CD14-positive monocyte (primary cell): ENCODE measurements at places on chromosomes 12 and 14.
A peak's percentile ranks its signal among the peaks of the same experiment; 100 is the strongest.

- no peak for DNase-seq
Measured at GRCh38 chr12:113921430-113921829, 44.7 kb downstream of the RBM19 start.

DNA sequence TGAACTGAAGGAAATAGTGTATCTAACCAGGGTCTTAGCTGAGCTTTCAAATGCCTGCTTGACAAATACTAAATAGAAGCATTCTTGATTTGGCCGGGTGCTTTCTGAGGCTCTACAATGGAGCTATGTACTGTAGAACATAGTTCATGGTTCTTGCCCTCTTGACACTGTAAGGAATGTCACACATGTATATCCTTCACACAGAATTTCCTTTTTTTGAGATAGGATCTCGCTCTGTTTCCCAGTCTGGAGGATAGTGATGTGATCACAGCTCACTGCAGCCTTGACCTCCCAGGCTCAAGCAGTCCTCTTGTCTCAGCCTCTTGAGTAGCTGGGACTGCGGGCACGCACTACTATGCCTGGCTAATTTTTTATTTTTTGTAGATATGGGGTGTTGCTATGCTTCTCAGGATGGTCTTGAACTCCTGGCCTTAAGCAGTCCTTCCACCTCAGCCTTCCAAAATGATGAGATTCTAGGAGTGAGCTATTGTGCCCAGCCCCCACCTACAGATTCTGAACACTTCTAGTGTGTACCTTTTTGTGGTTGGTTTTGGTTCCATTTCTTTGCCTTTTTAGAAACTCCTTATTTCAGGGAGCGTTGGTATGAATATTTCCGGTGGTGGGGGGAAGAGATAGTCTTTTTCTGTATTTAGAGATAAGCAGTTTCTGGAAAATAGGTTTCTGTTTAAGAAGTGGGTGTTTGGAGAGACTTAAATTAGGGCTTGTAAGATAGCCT lies 4.2 kb downstream of the MLXIP start:
- no peak for DNase-seq

GRCh38 chr12:2092890-2093289 lies 40.1 kb downstream of the CACNA1C start:
- no peak for DNase-seq

DNA sequence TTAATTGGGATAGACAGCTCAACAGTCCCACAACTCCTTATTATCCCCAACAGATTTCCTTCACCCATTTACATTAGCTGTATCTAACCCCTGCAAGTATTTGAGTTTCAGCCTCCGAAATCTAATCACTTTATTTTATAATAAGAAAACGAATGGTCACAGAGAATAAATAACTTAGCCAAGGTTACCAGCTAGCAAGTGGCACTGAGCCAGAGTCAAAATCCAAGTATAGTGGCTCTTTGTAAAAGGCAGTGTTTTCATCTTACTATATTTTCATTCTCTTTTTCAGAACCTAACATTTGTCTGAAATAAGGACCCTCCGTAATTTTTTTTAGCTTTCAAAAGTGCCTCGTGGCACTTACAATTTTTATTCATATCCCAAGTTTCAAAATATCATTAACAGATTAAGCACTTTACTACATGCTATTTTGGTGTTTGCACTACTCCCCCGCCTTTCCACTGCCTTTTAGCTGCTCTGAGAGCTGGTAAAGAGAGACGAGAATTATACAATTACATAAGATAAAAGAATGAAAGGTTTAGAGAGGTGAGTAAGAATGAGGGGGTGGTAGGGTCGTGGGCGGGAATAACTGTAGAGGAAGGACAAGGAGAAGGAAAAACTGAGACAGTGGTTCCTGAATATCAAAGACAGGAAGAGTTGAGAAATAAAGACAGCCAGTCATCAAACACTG lies 3.7 kb upstream of the USP15 start:
- DNase-seq, result peak; percentile 77

GRCh38 chr12:132608231-132609171 lies 1.9 kb downstream of the LRCOL1 start:
- no peak for DNase-seq
